ENCODE measurements at places on chromosomes 7 and 10.

DNA sequence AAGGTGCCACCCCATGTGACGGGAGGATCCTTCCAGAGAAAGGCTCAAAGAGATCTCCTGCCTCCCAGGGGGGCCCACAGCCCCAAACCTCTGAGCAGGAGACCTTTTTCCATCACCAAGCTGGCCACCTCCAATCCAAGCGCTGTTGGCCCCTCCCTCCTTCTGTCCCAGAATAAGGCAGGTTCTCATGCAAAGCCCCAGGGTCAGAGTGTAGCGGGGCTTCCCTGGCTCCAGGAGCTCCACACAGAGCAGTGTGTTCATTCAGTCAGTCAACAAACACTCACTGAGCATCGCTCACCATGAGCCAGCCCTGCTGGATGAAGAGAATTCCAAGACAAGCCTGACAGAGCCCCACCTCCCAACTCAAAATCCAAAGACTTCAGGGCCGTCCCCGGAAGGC, 39.0 kb downstream of the TNRC18 start:
- no peak for DNase-seq

GRCh38 chr7:108222236-108222892, 92.2 kb upstream of the LAMB4 start:
- DNase-seq, result no peak

DNA sequence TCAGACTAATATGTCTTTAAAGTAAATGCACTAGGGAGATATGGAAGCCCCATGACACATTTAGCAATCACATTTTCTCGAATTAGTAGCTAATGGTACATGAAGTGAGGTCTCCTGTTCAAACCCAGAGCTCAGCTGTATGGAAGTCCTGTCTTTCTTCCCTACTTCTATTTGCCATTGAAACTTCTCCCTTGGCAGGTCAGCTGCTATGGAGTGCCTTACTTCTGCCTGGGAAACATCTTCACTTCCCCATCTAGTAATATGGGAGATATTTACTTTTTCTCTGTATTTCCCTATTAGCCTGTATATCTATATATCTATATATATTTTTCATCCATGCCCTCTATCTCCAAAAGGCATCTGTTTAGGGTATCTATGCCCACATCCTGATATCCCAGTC, 225.3 kb upstream of the INHBA start:
- DNase-seq, result no peak

GRCh38 chr10:69318106-69318866, 40.0 kb downstream of the HK1 start:
- peak; percentile 84 for DNase-seq

- DNase-seq, result no peak
These were observed 33.2 kb upstream of the BAIAP2L1 start for GRCh38 chr7:98434087-98434486.

- no peak for DNase-seq
These were observed 83.9 kb upstream of the PDLIM1 start for GRCh38 chr10:95374597-95375209.

All from effector CD8-positive, alpha-beta T cell (primary cell).